Pulmonary artery endothelial cell (primary cell): ENCODE measurements at places on chromosomes 1 and 21. TPM values are rescaled to one million over a fixed set of nuclear protein-coding genes. Genes with fewer than 3 reads are reported as not detected.

DNA sequence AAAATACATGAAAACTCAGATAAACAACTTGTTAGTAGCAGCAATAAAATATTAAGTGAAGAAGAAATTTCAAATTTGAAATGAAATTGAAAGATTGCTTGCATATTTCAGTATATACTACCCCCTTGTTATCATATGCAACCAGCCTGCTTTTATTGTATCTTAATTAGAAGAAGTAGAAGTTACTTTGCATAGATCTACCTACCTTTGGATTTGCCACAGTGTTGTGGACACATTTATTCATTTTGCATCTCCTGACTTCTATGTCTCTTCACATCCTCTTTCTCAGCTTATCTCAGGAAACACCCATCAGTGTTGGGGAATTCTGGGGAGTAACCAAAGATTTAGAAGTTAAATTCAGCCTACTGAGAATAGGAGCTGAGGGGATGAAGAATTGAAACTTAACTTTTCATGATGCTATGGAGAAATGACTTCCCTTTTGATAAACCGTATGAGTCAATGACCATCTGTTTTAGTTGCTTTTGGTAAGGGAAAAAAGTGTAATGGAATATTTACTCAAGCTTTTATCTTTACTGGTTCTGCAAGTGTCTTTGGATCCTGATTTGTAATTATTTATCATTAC is 96.9 kb downstream of the RGL1 start:
- peak; percentile 49 for DNase-seq

- no peak for DNase-seq
Measured at GRCh38 chr1:246280551-246280950, 226.5 kb downstream of the SMYD3 start.

GRCh38 chr1:159849626-159850366 is 12.7 kb downstream of the VSIG8 start:
- DNase-seq: no peak

- DNase-seq: no peak
Measured at GRCh38 chr1:45979074-45979777, 153.2 kb downstream of the PIK3R3 start.

- DNase-seq: no peak
Measured at GRCh38 chr1:180182643-180183311, 28.1 kb downstream of the QSOX1 start.

GRCh38 chr21:40335704-40336103 is 468.5 kb downstream of the PCP4 start:
- no peak for DNase-seq

KRTAP21-2 gene
- not detected in 2 replicates for total RNA-seq

NBPF4 gene
- not detected in 2 replicates for total RNA-seq

MCOLN2 gene
- total RNA-seq: 0.13 and 0.18 TPM in 2 replicates

FMO3 gene
- total RNA-seq: 0.28 TPM in 1 of 2 replicates, not detected in the other

DEPDC1 gene
- 15.7 and 49.6 TPM in 2 replicates for total RNA-seq

DCDC2B gene
- total RNA-seq: not detected in 2 replicates
